Activated T-helper 2 cell treated with anti-CD3 and anti-CD28 coated beads, Interferon-gamma antibody, Interleukin-2, Interleukin-4, amounts not matched to agents 10 μg/mL and 5 μg/mL and 100 μg/mL, durations not matched to agents 14 hours and 24 hours and 36 hours (primary cell): ENCODE measurements at places on chromosomes 13 and 19. TPM values are rescaled to one million over a fixed set of nuclear protein-coding genes. Genes with fewer than 3 reads are reported as not detected.

DNA sequence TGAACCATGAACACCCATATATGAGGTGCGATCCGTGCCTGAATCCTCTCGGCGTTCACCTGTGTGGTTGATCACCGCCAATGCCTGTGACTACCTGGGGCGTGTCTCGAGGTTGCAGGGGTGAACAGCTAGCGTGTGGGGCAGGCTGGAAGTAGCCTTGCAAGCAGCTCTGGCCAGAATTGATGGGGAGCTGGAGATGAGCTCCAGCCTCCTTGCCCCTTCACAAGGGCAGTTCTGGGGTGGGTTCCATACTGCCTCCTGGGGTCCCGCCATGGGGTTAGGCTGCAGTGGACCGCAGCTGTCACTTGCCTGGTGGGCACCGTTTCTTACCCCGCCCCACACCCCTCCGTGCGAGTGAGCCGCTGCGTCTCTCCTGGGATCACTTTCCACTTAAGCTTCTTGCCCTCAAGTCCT lies 154.5 kb upstream of the SOX1 start:
- H3K27me3 ChIP-seq, result no peaks in the 10 kb centered on the region
- DNase-seq, result no peak
- no peak overlapping the region for H3K27ac ChIP-seq
- H3K36me3 ChIP-seq, result no peaks in the 10 kb centered on the region
- H3K4me1 ChIP-seq, result no peaks in the 10 kb centered on the region
- no peak overlapping the region for H3K4me3 ChIP-seq

DNA sequence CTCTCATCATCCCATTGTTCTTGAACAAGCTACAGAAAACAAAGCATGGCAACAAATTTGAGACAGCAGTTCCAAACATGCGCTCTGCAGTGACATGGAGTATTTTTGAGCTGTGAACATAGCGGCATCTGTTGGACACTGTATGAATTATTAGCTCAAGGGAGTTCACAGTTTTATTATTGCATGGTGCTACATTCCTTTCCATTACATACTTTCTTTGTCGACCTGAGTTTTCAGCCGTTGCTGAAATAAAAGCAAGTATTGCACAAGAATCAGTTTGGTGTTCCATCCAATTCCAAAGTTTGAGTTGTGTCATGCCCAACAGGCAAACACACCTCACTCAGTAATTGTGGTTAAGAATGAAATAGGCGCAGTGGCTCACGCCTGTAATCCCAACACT lies 30.1 kb upstream of the METTL21C start:
- no peak for DNase-seq
- H3K36me3 ChIP-seq, result no peaks in the 10 kb centered on the region

GRCh38 chr13:30791354-30792001 lies 56.1 kb downstream of the ALOX5AP start:
- peaks cover 29% of the 10 kb centered on the region for H3K4me1 ChIP-seq
- H3K27me3 ChIP-seq, result no peaks in the 10 kb centered on the region
- no peak overlapping the region for H3K4me3 ChIP-seq
- H3K27ac ChIP-seq, result no peak overlapping the region
- no peaks in the 10 kb centered on the region for H3K36me3 ChIP-seq
- no peak for DNase-seq

- no peaks in the 10 kb centered on the region for H3K36me3 ChIP-seq
- H3K27ac ChIP-seq, result no peak within 1 kb of the TSS
- H3K4me1 ChIP-seq, result no peaks in the 10 kb centered on the region
- peaks cover 6% of the 10 kb centered on the region for H3K27me3 ChIP-seq
- DNase-seq, result no peak
These were observed at the start of gene C19orf81 for GRCh38 chr19:50649433-50650391. TSS of gene C19orf81 (plus strand) at chr19:50649445. CDS start at chr19:50649445, 0 bp downstream.

DNA sequence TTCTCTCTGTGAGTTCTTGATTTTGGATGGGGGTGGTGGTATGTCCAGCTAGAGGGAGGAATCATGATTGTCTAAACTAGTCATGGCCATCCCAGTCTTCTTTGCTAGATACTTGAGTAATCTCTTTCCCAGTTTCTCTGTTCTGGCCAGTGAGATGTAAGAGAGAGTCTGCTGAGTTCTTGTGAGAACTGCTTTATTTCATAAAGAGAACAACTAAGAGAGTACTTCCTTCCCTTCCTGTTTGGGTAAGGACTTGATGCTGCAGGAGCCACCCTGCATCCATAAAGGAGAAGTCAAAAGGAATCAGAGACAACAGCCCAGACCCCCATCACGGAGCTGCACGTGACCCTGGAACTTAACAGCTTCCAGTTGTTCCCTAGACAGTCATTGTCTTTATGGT lies 3.0 kb upstream of the RASL11A start:
- peaks cover 11% of the 10 kb centered on the region for H3K4me1 ChIP-seq
- peaks cover 3% of the 10 kb centered on the region for H3K36me3 ChIP-seq
- H3K4me3 ChIP-seq, result no peak overlapping the region
- DNase-seq, result no peak

DNA sequence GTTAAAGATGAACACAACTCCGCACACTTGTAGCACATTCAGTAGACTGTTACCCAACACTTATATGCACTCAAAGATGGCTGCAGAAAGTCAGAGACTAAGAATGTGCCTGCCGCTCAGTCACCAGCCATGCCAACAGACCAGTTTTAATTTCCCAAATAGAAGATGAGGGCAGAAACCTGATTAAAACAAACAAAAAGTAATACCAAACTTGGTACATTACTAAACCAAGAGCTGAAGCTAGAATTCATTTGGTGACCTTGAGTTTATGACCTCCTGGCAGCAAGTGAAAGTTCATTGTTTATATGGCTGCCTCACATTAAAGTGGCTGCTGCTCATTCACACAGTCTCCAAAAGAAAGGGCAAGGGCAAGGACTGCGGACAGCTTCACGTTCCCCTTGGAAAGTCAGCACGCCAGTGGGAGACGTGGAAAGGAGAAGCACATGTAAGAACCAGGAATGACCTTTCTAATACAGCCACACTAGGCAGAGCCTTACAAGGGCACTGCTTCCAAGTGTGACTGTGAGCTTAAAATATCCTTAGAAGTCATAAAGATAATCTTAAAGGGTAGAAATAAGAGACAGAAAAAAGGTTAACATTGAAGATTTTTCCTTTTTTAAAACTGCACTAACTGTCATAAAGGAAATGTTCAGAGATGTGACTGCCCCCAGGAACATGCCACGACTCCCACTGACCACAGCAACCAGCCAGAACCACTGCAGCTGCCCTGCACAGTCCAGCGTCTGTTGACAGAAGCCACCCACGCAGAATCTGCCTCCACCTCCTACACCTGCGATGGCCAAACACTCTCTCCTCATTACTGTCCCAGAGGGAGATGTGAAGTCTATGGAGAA lies 73.5 kb downstream of the STK24 start:
- H3K4me3 ChIP-seq, result no peak overlapping the region
- no peaks in the 10 kb centered on the region for H3K27me3 ChIP-seq
- no peak overlapping the region for H3K27ac ChIP-seq
- no peak for DNase-seq
- peaks cover 32% of the 10 kb centered on the region for H3K36me3 ChIP-seq

GRCh38 chr13:27250833-27251165 lies 559 bp upstream of the RPL21 start:
- no peak for DNase-seq
- peaks cover 54% of the 10 kb centered on the region for H3K36me3 ChIP-seq
- peaks cover 34% of the 10 kb centered on the region for H3K4me1 ChIP-seq
- peak overlapping the region; percentile 98 for H3K4me3 ChIP-seq
- no peaks in the 10 kb centered on the region for H3K27me3 ChIP-seq

GRCh38 chr19:29944390-29945012 lies 2.5 kb downstream of the URI1 start:
- DNase-seq, result no peak
- H3K27me3 ChIP-seq, result no peaks in the 10 kb centered on the region
- H3K4me1 ChIP-seq, result peaks cover 51% of the 10 kb centered on the region
- H3K4me3 ChIP-seq, result peak overlapping the region; percentile 53

GRCh38 chr19:1035998-1036621 lies 3.8 kb upstream of the ABCA7 start:
- no peak overlapping the region for H3K27ac ChIP-seq
- peaks cover 39% of the 10 kb centered on the region for H3K4me1 ChIP-seq

DNA sequence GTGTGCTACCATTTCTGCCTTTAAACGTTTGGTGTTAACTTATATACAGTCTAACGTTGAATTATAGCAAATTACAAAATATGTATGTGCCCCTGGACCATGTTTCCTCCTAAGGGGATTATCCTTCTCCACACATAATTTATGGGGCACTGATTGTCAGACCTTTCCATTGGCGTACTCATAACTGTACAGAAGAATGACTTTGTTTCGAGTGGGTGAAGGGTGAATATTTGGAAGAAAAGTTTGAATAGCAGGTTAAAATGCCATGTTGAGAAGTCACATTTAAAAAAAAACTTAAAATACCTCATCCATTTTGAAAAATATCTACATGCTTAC lies 58.8 kb downstream of the SLC10A2 start:
- no peaks in the 10 kb centered on the region for H3K4me1 ChIP-seq
- no peaks in the 10 kb centered on the region for H3K36me3 ChIP-seq
- H3K4me3 ChIP-seq, result no peak overlapping the region

- no peaks in the 10 kb centered on the region for H3K27me3 ChIP-seq
- H3K27ac ChIP-seq, result no peak overlapping the region
- H3K4me3 ChIP-seq, result no peak overlapping the region
- H3K4me1 ChIP-seq, result no peaks in the 10 kb centered on the region
These were observed 586.5 kb downstream of the SLITRK5 start for GRCh38 chr13:88257706-88258105.

DNA sequence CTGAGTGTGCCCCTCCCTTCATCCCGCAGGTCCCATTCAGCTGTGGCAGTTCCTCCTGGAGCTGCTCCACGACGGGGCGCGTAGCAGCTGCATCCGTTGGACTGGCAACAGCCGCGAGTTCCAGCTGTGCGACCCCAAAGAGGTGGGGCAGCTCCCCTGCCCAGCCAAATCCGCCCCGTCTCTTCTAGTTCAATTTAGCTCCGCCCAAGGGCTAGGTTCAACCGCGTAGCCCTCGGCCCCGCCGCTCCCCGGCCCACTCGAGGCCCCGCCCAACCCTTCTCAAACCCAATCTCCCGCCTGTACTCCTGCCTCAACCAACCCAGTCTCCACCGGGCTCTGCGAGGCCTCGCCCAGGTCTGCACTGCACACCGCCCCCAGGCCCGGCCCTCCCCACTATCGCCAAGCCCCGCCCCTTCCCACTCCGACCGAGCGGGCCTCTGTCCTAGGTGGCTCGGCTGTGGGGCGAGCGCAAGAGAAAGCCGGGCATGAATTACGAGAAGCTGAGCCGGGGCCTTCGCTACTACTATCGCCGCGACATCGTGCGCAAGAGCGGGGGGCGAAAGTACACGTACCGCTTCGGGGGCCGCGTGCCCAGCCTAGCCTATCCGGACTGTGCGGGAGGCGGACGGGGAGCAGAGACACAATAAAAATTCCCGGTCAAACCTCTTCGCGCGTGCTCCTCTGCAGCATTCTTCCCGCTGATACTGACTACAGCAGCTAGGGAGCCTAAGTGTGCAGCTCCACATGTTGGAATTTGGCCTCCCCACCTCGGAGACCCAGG lies 2.9 kb downstream of the ETV2 start:
- peak; percentile 96 for DNase-seq
- peaks cover 25% of the 10 kb centered on the region for H3K4me1 ChIP-seq
- peaks cover 11% of the 10 kb centered on the region for H3K36me3 ChIP-seq
- H3K4me3 ChIP-seq, result peak overlapping the region; percentile 79
- H3K27ac ChIP-seq, result peak overlapping the region; percentile 76

DNA sequence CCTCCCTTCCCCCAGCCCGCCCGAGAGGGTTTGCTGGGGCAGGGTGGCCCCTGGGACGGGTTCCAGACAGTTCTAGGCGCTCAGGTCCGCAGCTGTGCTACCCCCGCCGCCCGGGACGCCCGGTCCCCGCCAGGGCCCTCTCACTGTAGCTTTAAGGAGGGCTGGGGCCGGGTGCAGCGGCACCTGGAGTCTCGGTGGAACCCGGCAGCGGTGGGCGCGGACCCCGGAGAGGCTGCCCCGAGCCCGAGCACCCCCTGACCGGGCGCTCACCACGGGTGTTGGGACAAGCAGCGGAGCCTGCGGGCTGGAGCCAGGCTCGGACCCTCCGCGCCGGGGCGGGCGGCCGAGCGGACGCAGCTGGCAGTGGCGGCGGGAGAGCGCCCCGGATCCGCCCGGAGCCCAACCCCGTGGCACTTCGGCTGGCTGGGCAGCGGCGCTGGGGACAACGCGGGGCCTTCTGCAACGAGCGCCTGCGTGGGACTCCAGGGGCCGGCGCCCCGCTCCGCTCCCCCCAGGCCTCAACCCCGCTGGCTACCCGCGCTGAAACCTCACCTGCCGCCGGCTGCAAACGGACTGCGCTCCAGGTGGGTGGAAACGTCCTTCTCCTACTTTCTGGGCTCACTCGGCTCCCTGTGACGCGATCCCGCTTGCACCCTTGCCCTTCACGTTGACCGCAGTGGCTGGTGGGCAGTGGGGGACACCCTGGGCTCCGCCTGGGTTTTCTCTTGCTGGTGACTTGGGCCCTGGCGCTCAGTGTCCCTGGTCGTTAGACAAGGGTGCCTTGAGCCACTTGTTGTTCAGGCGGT lies 81.1 kb downstream of the ZNF429 start:
- DNase-seq, result no peak
- H3K27ac ChIP-seq, result no peak overlapping the region
- H3K4me1 ChIP-seq, result no peaks in the 10 kb centered on the region
- H3K4me3 ChIP-seq, result peak overlapping the region; percentile 8
- H3K36me3 ChIP-seq, result no peaks in the 10 kb centered on the region

GRCh38 chr19:38089440-38089839 lies 134.6 kb downstream of the DPF1 start:
- H3K4me3 ChIP-seq, result no peak overlapping the region
- H3K27ac ChIP-seq, result no peak overlapping the region
- H3K27me3 ChIP-seq, result no peaks in the 10 kb centered on the region
- no peaks in the 10 kb centered on the region for H3K4me1 ChIP-seq
- no peak for DNase-seq

- no peak for DNase-seq
- peaks cover 13% of the 10 kb centered on the region for H3K36me3 ChIP-seq
- H3K4me3 ChIP-seq, result no peak overlapping the region
- H3K27ac ChIP-seq, result no peak overlapping the region
- H3K27me3 ChIP-seq, result no peaks in the 10 kb centered on the region
These were observed 125.9 kb downstream of the ZDHHC20 start for GRCh38 chr13:21333186-21333585.

Gene ZSCAN5B
- not detected in 2 replicates for total RNA-seq

Gene OR4F17
- total RNA-seq, result not detected in 2 replicates

Gene PSG2
- not detected in 2 replicates for total RNA-seq

Gene CACNG7
- total RNA-seq, result not detected in 2 replicates

Gene CGB5
- total RNA-seq, result not detected in 2 replicates

Gene ANKRD24
- total RNA-seq, result 0.30 and 0.50 TPM in 2 replicates

Gene ZNF845
- 5.6 and 5.9 TPM in 2 replicates for total RNA-seq

Gene RASGRP4
- 17.6 and 20.0 TPM in 2 replicates for total RNA-seq

Gene C19orf67
- 0.46 and 0.75 TPM in 2 replicates for total RNA-seq

Gene HSD17B14
- 0.57 and 0.89 TPM in 2 replicates for total RNA-seq

Gene SCGB2B2
- 0.14 and 0.30 TPM in 2 replicates for total RNA-seq

Gene RFPL4AL1
- total RNA-seq, result not detected in 2 replicates

Gene EHD2
- total RNA-seq, result 1.4 TPM in 2 replicates
